ENCODE measurements at places on chromosomes 5 and 9.

- no peak for DNase-seq
Observed at GRCh38 chr5:105573575-105573974, 2011.0 kb upstream of the NUDT12 start.

DNA sequence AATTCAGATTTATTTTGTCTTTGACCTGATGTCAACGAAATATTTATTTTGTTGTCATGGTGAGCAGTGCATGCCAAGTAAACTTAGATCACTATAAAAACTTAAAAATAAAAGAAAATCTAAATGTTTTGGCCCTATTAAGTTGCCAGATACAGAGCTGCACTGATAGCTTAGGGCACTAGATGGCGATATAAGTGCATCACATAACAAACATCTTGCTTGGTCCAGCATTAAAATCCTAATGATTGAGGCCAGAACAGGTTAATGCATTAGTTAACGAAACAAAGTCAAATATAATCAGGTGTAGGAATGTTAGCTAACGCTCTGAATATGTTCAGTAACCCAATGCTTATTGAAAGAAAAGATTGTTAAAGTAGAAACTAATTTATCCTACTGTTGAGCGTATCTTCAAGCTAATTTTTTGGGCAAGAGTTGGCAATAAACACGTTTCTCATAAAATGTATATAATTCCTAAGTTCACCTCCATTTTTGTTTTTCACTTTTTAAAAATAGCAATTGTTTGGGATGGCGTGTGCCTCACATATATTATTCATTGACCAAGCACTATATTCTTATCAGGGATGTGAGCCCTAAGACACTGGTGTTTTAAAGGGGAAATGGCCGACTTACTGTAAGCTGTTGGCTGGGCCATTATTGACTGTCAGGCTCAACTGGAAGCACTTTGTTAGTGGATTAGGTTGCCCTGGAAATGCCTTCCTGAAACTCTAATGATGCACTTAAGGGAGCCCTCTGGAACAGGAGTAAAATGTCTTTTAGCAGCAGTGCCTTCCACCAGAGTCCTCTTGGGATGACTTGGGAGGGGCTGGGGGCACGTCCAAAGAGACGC, 33.3 kb downstream of the KCTD16 start:
- DNase-seq = peak; percentile 23

DNA sequence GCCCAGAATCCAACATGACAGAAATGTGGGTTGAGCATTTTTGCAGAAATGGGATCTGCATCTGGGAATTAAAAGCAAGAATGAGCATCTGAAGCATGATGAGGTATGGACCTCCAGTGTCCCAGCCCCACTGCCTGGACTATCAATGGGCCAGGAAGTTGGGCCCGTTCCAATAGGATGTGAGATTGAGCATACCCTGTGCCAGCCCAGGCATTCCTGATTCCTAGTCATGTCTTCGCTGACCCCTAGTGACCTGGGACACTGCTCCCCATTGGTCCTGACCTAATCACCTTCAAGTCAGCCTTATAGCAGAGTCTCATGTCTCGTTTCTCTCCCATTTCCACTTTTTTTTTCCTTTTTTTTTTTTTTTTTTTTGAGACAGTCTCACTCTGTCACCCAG, 197.4 kb upstream of the IRX2 start:
- no peak for DNase-seq

GRCh38 chr9:89536600-89536999, 38.7 kb upstream of the SEMA4D start:
- no peak for DNase-seq

DNA sequence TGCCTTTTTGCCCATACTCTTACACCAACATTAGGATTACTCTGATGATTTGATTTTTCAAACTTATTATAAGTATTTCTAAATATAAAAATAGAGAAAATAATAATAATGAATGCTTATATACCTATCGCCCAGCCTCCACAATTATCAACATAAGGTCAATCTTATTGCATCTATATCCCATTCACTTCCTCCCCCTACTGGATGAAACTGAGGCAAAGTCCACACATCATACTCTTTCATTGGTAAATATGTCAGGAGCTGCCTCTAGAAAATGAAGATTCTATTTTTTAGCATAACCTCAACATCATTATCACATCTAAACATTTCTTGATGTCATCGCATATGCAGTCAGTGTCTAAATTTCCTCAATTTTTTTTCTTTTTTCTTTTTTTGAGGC, 44.3 kb downstream of the SH3RF2 start:
- no peak for DNase-seq

DNA sequence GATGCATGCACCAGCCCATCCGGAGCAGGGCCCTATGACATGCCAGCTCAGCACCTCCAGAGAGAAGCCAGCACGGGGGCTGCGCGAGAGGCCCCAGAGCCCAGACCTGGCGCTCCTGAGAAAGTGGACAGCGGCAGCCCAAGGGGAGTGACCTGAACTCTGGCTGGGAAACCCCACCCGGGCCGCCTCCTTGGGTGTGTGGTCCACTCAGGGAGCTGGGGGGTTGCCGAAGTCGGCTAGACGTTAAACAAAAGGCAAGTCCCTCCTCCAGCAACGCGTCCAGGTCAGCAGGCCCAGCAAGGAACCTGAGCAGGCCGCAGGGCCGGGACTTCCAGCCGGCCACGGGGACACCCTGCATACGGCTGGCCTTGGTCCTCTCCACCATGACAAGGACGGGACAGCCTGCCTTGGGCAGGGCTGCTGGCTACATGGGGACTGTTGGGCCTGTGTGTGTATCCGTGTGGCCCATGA, 35.7 kb downstream of the NACC2 start:
- no peak for DNase-seq

DNA sequence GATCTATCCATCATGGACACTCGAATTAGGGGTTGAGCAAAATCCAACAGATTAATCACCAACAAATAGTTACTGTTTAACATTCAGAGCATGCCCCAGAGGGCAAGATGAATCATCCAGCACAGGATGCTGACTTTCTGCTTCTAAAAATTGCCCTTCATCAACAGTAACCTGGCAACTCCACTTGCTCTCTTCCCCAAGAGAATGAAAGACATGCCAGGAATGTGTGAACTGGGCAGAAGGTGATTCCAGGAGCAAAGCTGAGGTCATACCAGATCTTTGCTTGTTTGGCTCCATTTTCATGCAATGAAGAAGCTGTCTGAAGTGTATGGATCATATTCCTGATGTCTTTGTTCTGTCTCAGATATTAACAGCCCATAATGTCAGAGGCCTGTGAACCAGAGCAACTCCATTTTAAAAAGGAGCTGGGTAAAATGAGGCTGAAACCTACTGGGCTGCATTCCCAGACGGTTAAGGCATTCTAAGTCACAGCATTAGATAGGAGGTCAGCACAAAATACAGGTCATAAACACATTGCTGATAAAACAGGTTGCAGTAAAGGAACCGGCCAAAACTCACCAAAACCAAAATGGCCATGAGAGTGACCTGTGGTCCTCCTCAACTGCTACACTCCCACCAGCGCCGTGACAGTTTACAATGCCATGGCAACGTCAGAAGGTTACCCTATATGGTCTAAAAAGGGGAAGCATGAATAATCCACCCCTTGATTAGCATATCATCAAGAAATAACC, 2.5 kb upstream of the ZNF367 start:
- DNase-seq = peak; percentile 74

GRCh38 chr9:3585606-3586005, 59.8 kb upstream of the RFX3 start:
- DNase-seq = no peak

GRCh38 chr5:79111960-79112702, 522 bp downstream of the BHMT start:
- no peak for DNase-seq

DNA sequence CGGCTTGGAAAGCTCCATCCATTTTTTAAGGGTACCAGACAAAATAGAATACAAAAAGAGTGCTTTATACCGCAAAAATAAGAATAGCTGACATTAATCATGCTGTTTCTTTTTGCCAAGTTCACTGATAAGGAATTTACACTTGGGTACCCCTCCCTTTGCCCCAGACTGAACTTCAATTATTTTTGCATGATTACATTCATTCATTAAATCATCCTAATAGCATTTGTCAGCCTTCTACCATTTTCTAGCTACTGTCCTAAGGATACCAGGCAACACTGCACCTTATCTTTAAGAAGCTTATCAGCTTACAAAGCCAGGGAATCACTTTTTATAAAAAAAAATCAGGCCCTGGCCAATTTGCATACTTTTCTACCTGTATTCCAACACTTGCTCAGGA, 48.4 kb downstream of the YIPF5 start:
- DNase-seq = no peak

- DNase-seq = no peak
Observed at GRCh38 chr5:34550247-34550646, 105.9 kb upstream of the RAI14 start.

GRCh38 chr5:90185897-90186468, 223.6 kb downstream of the CETN3 start:
- DNase-seq = no peak

DNA sequence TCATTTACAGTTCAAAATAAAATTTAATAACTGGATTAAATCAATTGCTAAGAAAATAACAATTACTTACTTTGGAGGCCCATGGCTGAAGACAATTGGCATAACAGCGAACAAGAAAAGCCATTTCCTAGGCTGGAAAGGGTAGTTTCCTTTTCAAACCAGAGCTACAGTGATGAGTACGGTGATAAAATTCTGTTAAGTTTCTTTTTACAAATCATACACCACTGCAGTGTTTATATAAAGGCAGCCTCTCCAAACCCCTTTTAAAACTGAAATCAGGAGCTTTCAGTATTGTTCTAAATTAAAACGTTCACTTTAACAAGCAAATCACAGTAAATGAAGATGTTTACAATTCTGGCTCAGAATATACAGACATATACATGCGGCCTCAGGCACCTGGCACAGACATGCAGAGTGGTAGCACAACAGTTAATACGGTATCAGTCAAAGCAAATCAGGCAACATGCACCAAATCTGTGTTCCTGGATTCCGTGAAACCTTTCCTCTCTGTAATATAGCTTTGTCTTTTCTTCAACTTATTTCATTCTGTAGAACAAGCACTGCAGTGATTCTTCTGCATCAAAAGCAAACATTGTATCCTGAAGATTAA, 102.9 kb downstream of the RAPGEF6 start:
- DNase-seq = no peak
